ENCODE measurements at places on chromosomes 11 and 22.

DNA sequence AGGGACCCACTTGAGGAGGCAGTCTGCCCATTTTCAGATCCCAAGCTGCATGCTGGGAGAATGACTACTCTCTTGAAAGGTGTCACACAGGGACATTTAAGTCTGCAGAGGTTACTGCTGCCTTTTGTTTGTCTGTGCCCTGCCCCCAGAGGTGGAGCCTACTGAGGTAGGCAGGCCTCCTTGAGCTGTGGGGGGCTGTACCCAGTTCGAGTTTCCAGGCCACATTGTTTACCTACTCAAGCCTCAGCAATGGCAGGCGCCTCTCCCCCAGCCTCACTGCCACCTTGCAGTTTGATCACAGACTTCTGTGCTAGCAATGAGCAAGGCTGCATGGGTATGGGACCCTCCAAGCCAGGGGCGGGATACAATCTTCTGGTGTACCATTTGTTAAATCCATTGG lies 126.0 kb downstream of the OR4A5 start:
- H3K4me3 ChIP-seq: no peak overlapping the region
- H3K36me3 ChIP-seq: no peaks in the 10 kb centered on the region
- DNase-seq: no peak

DNA sequence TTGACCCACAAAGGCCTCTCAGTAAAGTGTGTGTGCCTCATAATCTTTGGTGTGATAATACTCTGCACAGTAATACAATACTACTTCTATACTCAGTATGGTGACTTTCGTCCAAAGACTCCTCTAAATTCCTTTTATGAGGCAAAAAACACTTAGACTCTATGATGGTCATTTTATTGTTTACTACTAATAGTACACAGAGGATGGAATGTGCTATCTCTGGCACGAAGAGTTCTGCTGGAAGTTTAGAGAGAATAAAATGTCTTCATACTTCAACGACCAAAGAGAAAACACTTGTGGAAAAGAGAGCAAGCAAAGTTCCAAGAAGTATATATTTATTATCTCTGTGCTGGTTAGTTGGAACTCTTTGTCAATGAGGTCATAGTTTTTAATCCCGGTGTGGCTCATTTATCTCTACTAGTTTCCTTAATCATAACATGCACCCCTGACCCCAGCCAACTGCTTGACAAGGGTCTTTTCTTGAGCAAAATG lies 7.5 kb upstream of the CSTF3 start:
- DNase-seq: no peak
- H3K27ac ChIP-seq: no peak overlapping the region
- no peak overlapping the region for H3K4me3 ChIP-seq
- no peaks in the 10 kb centered on the region for H3K36me3 ChIP-seq

DNA sequence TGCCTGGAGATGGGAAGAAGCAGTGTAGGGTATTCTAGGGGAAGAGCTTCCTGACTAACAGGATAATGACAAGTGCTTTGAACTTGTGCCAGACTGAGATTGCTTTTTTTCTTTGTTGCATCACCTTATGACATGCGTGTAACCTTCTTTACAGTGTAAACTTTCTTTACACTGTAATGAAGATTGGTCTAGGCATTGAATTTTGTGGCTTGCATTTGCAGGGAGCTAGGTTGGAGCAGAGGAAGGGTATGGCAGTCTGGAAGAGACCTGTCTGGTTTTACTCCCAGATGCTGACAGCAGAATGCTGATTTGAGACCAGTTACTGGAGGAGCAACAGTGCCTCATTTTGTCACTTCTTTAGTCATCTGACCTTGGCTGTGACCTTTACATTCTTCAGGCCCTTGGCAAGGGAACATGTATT lies 5.6 kb downstream of the DDB2 start:
- no peaks in the 10 kb centered on the region for H3K27me3 ChIP-seq
- H3K27ac ChIP-seq: peak overlapping the region; percentile 25
- no peak for DNase-seq
- peaks cover 39% of the 10 kb centered on the region for H3K4me1 ChIP-seq
- peaks cover 62% of the 10 kb centered on the region for H3K36me3 ChIP-seq

DNA sequence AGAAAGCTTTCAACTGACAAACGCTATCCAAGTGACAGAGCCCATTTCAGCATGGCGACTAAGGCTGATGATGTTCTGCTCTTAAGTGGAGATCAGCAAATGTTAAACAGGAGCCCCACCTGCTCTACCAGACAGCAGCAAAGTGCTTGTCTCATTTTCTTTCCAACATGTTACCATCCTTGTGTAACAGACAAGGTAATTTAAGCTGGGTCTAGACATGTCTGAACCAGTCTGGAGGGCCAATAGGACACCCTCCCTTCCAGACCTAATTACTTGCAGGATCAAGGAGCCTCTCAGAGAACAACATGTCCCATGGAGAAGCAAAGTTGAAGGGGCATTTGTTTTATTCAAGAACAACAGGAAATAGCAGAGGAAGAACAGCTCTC lies 3.9 kb upstream of the LMO2 start:
- no peak overlapping the region for H3K27ac ChIP-seq
- H3K36me3 ChIP-seq: no peaks in the 10 kb centered on the region
- H3K4me1 ChIP-seq: no peaks in the 10 kb centered on the region
- H3K27me3 ChIP-seq: no peaks in the 10 kb centered on the region
- DNase-seq: no peak

DNA sequence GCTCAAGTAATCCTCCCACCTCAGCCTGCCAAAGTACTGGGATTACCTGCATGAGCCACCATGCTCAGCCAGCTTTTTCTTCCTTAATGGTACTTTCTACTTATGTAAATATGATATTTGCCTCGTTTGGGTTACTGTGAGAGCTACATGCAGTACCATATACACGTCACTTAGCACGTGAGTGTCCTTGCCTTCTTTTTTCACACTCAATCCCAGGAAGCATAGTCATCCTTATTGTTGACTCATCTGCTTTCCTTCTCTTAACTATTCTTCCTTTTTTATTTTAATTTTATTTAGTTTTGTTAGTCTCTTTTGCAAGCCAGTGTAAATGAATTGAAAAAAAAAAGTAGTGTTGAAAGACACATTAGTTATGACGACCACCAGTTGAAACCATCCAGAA lies 205.9 kb downstream of the HIPK3 start:
- H3K27me3 ChIP-seq: no peaks in the 10 kb centered on the region
- no peak for DNase-seq
- H3K36me3 ChIP-seq: no peaks in the 10 kb centered on the region
- H3K4me3 ChIP-seq: no peak overlapping the region

GRCh38 chr11:116618461-116618860 lies 154.3 kb downstream of the BUD13 start:
- H3K4me1 ChIP-seq: no peaks in the 10 kb centered on the region
- DNase-seq: no peak
- H3K36me3 ChIP-seq: no peaks in the 10 kb centered on the region
- no peak overlapping the region for H3K27ac ChIP-seq
- H3K4me3 ChIP-seq: no peak overlapping the region

- no peaks in the 10 kb centered on the region for H3K36me3 ChIP-seq
- no peak for DNase-seq
- no peak overlapping the region for H3K4me3 ChIP-seq
- no peaks in the 10 kb centered on the region for H3K4me1 ChIP-seq
- no peak overlapping the region for H3K27ac ChIP-seq
- no peaks in the 10 kb centered on the region for H3K27me3 ChIP-seq
Measured at GRCh38 chr11:126525216-126525615, 169.7 kb downstream of the ST3GAL4 start.

DNA sequence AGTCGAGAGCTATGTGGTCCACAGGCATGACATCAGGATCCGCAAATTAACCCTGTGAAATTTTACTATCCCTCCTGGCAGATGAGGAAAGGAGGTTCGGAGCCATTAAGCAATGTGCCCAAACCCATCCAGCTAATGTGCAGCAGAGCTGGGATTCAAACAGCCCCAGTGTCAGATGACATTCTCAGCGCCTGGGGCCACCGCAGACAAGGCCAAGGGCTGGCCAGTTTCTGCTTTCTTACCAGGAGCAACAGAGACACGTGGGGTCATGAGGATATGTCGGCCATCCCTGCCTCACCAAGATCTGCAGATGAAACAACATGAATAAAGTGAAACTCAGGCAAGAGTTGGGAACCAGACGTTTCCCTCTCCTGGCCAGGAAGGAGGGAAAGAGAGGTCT lies 110.2 kb downstream of the TENM4 start:
- no peak overlapping the region for H3K4me3 ChIP-seq
- H3K4me1 ChIP-seq: no peaks in the 10 kb centered on the region
- H3K36me3 ChIP-seq: no peaks in the 10 kb centered on the region
- no peak overlapping the region for H3K27ac ChIP-seq
- H3K27me3 ChIP-seq: no peaks in the 10 kb centered on the region
- no peak for DNase-seq

GRCh38 chr11:1734641-1735081 lies 15.7 kb downstream of the IFITM10 start:
- peaks cover 93% of the 10 kb centered on the region for H3K27me3 ChIP-seq
- H3K36me3 ChIP-seq: no peaks in the 10 kb centered on the region
- H3K27ac ChIP-seq: no peak overlapping the region
- H3K4me1 ChIP-seq: no peaks in the 10 kb centered on the region
- H3K4me3 ChIP-seq: no peak overlapping the region
- DNase-seq: no peak

DNA sequence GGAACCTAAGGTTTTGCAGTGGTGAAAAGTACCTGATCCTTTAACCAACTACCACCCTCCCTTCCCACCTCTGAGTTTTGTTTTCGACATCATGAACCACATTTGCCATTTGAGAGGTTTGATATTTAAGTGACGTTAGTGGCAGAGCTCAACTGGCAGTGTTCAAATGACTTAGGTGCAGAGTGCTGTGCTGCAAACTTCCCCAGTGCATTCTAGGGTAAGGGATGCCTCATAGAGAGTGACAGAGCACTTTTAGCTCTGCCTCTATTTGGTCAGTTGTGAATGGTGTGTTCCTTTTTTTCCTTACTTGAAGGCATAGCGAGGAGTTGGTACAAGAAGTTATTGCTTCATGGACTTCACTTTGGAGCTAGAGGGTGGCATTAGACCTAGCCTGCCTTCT lies 9.4 kb downstream of the BMAL1 start:
- no peak for DNase-seq
- no peaks in the 10 kb centered on the region for H3K36me3 ChIP-seq
- no peak overlapping the region for H3K4me3 ChIP-seq

DNA sequence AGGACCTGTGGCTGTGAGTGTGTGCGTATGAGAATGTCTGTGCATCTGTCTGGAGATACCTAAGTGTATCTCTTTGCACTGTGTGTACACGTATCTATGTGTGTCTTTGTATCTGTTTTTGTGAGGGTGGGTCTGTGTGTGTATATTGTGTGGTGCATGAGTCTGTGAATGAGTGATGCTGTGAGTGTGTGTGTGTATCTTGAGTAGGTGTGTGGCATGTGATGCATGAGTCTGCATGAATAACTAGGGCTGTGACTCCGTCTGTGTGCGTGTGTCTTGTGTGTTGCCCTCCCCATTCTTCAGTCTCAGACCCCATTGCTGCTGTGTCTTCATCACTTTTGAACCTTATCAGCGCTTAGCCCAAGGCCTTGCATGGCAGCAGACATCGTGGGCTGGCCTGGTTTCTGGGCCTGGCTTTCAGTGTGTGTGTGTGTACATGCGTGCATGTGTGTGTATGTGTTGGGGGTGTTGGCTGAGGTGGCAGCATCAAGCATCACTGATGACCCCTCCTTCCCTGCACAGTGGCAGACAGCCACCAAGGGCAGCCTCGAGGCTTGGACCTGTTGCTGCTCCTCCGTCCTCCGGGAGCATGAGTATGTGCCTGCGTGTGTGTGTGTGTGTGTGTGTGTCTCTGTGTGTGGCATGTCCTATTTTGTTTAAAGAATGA lies 1.4 kb downstream of the SGSM1 start:
- peaks cover 54% of the 10 kb centered on the region for H3K4me1 ChIP-seq
- no peaks in the 10 kb centered on the region for H3K36me3 ChIP-seq
- peak overlapping the region; percentile 74 for H3K4me3 ChIP-seq
- peak; percentile 64 for DNase-seq
- H3K27ac ChIP-seq: no peak overlapping the region

DNA sequence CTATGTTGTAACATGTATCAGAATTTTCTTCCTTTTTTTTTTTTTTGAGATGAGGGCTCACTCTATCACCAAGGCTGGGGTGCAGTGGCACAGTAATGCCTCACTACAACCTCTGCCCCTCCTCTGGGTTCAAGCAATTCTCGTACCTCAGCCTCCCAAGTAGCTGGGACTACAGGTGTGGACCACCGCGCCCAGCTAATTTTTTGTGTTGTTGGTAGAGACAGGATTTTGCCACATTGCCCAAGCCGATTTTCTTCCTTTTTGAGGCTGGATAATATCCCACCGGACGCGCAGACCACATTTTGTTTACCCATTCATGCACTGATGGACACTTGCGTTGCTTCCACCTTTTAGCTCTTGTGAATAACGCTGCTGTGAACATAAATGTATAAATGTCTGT lies 97.0 kb downstream of the BRD1 start:
- H3K36me3 ChIP-seq: no peaks in the 10 kb centered on the region
- no peak for DNase-seq
- H3K27me3 ChIP-seq: no peaks in the 10 kb centered on the region

DNA sequence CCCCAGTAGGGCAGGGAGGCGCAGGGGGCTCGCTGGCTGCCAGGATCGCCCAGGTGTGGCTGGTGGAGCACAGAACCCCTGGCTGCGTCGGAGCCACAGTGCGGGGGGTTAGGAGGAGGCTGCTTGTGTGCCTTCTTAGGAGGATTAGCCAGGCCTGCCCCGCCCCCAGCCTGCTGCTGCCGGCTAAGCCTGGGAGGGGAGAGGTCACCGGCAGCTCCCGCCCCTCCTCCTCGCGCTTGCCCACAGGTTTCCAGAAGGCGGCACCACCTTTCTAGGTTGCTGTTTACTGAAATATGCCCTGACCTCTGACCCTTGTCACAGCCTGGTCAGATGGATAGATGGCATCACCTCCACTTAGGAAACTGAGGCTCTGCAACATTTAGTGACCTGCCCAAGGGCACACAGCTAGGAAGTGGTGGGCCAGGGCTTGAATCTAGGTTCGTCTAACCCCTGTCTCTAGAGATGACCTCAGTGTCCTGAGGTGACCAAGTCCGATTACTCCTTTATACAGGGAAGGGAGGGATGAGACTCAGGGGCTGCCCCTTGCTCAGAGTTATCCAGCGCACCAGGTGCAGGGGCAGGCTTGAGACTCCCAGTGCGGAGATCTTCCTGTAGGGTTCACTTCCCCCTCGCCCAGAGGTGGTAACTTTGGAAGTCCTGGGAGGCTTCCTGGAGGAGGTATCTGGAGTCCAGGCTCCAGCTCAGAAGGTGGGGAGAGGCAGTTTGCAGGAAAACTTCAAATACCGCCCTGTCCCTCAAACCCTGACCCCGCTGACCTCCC lies 44.0 kb downstream of the MYO7A start:
- peak; percentile 75 for DNase-seq
- H3K27me3 ChIP-seq: no peaks in the 10 kb centered on the region
- H3K4me3 ChIP-seq: no peak overlapping the region
- H3K4me1 ChIP-seq: no peaks in the 10 kb centered on the region
- H3K36me3 ChIP-seq: no peaks in the 10 kb centered on the region
- no peak overlapping the region for H3K27ac ChIP-seq

DNA sequence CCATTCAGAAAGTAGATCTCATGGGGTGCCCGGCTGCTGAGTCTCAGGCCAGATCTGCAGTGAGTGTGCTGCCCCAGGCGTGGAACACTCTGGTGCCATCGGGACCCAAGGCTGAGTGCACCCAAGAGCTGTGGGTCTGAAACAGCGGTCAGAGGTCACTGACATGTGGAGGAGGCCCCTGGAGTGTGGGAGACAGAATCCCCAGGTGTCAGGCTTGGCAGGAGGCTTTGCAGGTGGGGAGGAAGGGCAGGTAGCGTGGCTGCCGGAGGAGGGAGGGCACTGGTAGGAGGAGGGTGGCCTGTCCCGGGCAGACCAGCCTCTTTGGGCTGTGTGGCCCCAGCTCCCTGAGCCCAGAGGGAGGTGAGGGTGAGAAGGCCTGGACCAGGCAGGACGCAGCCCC lies 31.7 kb upstream of the KRTAP5-6 start:
- H3K27ac ChIP-seq: no peak overlapping the region
- no peaks in the 10 kb centered on the region for H3K27me3 ChIP-seq
- no peaks in the 10 kb centered on the region for H3K36me3 ChIP-seq
- no peak overlapping the region for H3K4me3 ChIP-seq
- no peaks in the 10 kb centered on the region for H3K4me1 ChIP-seq

Measured in stomach (tissue), 19 donors.